ENCODE measurements at places on chromosomes 3 and 15. TPM values are rescaled to one million over a fixed set of nuclear protein-coding genes. Genes with fewer than 3 reads are reported as not detected.

DNA sequence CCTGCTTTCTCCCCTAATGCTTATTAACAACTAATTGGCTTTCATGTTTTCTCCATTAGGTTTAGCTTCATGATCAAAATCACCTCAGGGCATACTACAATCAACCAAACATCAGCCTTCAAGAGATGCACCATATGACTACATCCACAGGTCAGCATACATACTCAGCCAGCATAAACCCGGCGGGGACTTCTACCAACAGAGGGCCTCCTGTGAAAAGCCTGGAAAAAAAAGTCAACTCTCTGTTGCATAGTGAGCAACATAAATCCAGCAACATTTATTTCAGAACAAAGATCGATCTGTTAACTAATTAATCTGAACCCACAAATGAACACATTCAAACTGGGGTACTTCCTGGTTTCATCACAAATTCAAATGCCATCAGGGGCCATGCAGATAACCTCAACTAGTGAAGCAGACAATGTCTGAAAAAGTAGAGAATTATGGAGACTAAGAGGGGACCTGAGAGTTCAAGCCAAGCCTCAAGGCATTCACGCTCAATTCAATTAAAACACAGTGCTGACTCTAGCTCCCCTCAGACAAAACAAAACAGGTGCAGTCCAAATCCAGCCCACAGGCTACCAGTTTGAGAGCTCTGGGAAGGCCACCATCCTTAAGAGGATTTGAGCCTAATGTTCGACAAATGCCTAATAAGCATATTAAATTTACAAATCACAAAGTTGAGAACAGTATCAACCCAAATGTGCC, 124.5 kb downstream of the MAGI1 start:
- H3K36me3 ChIP-seq, result no peaks in the 10 kb centered on the region
- H3K27ac ChIP-seq, result no peak overlapping the region
- peaks cover 2% of the 10 kb centered on the region for H3K27me3 ChIP-seq
- no peak for DNase-seq
- no peaks in the 10 kb centered on the region for H3K4me1 ChIP-seq
- H3K4me3 ChIP-seq, result no peak overlapping the region

GRCh38 chr15:45259796-45260195, 7.8 kb downstream of the SLC28A2 start:
- H3K27me3 ChIP-seq, result no peaks in the 10 kb centered on the region
- no peak overlapping the region for H3K4me3 ChIP-seq
- no peak overlapping the region for H3K27ac ChIP-seq
- H3K4me1 ChIP-seq, result no peaks in the 10 kb centered on the region
- DNase-seq, result no peak
- no peaks in the 10 kb centered on the region for H3K36me3 ChIP-seq

GRCh38 chr3:72974956-72975355, 21.7 kb upstream of the PPP4R2 start:
- H3K4me3 ChIP-seq, result no peak overlapping the region
- H3K27me3 ChIP-seq, result peaks cover 3% of the 10 kb centered on the region
- no peak for DNase-seq
- H3K4me1 ChIP-seq, result peaks cover 15% of the 10 kb centered on the region
- no peaks in the 10 kb centered on the region for H3K36me3 ChIP-seq
- H3K27ac ChIP-seq, result no peak overlapping the region

DNA sequence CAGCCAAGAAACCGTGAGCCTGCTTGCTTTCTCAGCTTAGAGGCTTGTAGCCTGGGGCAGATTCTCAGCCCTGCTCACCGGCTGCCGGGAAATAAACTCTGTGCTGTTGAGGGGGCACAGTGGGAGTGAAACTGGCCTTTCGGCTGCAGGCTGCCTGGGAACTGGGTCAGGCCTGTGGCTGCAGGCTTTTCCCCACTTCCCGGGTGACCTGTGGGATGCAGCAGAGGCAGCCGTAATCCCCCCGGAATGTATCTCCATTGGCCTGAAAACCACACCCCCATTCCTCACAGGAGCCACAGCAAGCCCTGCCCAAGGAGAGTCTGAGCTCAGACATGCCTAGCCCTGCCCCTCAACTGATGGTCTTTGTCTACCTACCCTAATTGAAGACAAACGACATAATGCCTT, 110.9 kb downstream of the STXBP5L start:
- no peak overlapping the region for H3K4me3 ChIP-seq
- DNase-seq, result no peak
- H3K36me3 ChIP-seq, result no peaks in the 10 kb centered on the region
- H3K4me1 ChIP-seq, result no peaks in the 10 kb centered on the region
- H3K27me3 ChIP-seq, result no peaks in the 10 kb centered on the region

DNA sequence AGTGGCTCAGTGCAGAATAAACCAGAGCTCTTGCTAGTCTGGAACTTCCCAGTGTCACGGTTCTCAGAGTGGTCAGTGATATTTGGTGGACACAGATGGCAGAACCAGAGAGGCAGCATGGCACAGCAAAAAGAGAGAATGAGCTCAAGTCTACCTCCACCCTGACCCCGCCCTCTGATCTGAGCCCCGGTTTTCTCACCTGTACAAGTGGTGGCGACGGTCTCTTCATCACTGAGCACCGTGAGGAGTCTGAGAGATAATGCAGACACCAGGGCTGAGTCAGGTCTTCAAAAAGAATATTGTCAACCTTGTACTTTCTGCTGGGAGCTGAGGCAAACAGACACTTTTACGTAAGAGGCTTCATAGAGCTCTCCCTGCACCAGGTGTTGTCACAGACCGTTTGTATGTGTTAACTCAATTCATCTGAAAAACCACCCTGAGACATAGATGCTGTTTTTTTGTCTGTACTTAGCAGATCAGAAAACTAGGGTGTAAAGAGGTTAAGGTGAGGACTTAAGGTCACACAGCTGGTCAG, 13.2 kb downstream of the FGD5 start:
- H3K4me1 ChIP-seq, result no peaks in the 10 kb centered on the region
- DNase-seq, result no peak
- no peaks in the 10 kb centered on the region for H3K36me3 ChIP-seq
- H3K4me3 ChIP-seq, result no peak overlapping the region
- peaks cover 6% of the 10 kb centered on the region for H3K27me3 ChIP-seq

HYAL1 gene
- not detected for total RNA-seq

GRCh38 chr3:48641396-48641795, 6.1 kb upstream of the SLC26A6 start:
- H3K36me3 ChIP-seq, result peaks cover 6% of the 10 kb centered on the region
- no peak overlapping the region for H3K27ac ChIP-seq
- H3K27me3 ChIP-seq, result no peaks in the 10 kb centered on the region

DNA sequence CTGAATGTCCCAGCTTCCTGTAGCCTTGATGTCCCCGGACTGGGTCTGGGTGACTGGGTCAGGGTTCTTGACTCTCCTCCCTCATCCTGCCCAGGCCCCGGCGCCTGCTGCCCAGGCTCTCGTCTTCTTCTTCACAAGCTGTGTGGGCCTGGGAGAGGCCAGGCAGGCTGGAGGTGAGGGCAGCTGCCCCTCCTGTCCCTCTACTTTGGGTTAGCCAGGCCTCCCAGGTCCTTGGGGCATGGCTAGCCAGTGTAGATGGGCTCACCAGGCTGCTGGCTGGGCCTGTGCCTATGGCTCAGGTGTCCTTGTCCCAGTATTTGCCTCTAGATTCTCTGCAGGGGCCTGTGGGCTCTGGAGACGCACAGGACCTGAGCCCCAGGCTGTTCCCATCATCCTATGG, 31.8 kb downstream of the TKT start:
- H3K27ac ChIP-seq, result no peak overlapping the region
- DNase-seq, result no peak
- H3K36me3 ChIP-seq, result peaks cover 36% of the 10 kb centered on the region

ABTB1 gene
- total RNA-seq, result 9.7 TPM

GRCh38 chr3:190070622-190071347, 49.9 kb downstream of the P3H2 start:
- no peaks in the 10 kb centered on the region for H3K4me1 ChIP-seq
- peaks cover 20% of the 10 kb centered on the region for H3K27me3 ChIP-seq
- DNase-seq, result no peak
- H3K4me3 ChIP-seq, result no peak overlapping the region

- no peak overlapping the region for H3K4me3 ChIP-seq
- H3K27ac ChIP-seq, result no peak overlapping the region
These were observed 52.3 kb downstream of the PCSK6 start for GRCh38 chr15:101437209-101437608.

- no peak overlapping the region for H3K27ac ChIP-seq
- no peaks in the 10 kb centered on the region for H3K4me1 ChIP-seq
- no peak for DNase-seq
- H3K4me3 ChIP-seq, result peak overlapping the region; percentile 64
- peaks cover 11% of the 10 kb centered on the region for H3K27me3 ChIP-seq
- H3K36me3 ChIP-seq, result no peaks in the 10 kb centered on the region
These were observed 25.5 kb upstream of the CSPG4 start for GRCh38 chr15:75738014-75738646.

DNA sequence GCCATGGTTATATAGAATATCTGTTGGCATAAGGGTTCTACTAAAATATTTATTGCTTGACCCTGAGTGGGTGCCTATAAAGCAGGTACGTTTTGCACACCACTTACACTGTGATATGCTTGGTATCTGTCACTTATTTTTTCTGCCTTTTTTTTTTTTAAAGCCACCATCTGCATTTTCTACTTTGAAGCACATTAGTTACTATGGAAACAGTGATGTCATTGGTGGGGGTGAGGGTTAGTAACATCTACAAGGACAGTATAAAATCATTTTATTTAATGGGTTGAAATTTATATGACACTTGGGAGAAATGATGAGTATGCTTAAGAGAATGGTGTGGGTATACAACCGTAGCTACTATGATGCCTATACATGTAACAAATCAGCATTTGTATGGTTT, 25.6 kb downstream of the SLCO3A1 start:
- no peak overlapping the region for H3K27ac ChIP-seq
- DNase-seq, result no peak
- H3K36me3 ChIP-seq, result no peaks in the 10 kb centered on the region
- H3K27me3 ChIP-seq, result no peaks in the 10 kb centered on the region
- H3K4me1 ChIP-seq, result peaks cover 12% of the 10 kb centered on the region

- no peak overlapping the region for H3K27ac ChIP-seq
- no peaks in the 10 kb centered on the region for H3K27me3 ChIP-seq
- DNase-seq, result no peak
These were observed 42.6 kb upstream of the MRPS22 start for GRCh38 chr3:139301183-139301582.
